ENCODE measurements at places on chromosomes 7 and 10.

GRCh38 chr10:71185209-71185608 is 27.2 kb upstream of the UNC5B start:
- no peak for DNase-seq

- no peak for DNase-seq
Observed at GRCh38 chr7:44891791-44892190, 6.5 kb upstream of the PURB start.

- DNase-seq = no peak
Observed at GRCh38 chr7:115271332-115272235, 349.7 kb downstream of the MDFIC start.

GRCh38 chr7:23383225-23383624 is 84.1 kb downstream of the MALSU1 start:
- no peak for DNase-seq

GRCh38 chr10:92156874-92157773 is 133.8 kb downstream of the CPEB3 start:
- DNase-seq = no peak

- no peak for DNase-seq
Observed at GRCh38 chr10:77643795-77644468, 6.3 kb upstream of the KCNMA1 start.

- no peak for DNase-seq
Observed at GRCh38 chr7:70696201-70696754, 435.7 kb upstream of the GALNT17 start.

- DNase-seq = no peak
Observed at GRCh38 chr7:154911862-154912455, 91.0 kb downstream of the PAXIP1 start.

DNA sequence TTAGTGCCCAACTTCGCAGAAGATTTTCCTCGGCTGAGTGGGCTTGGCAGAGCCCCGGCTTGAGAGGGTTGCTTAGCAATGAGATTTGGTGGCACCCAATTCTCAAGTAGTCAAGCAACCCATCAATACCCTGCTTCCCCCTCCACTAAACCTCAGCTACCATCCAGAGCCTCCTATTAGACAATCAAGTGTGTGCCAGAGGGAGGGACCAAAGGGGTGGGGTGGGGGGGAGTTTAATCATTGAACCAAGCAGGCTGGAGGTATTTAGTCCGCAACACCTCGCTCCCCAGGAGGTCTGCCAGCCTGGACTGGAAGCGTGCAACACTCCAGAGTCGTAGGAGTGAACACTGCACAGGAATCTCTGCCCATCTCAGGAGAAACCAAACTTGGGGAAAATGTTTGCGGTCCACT is at the start of gene HKDC1:
Gene HKDC1 (plus strand): TSS at position 292 of the 411 bp plus-strand sequence. CDS start 104 bp downstream, at position 396.
- DNase-seq = no peak

- no peak for DNase-seq
Observed at GRCh38 chr10:88989824-88990383, 694 bp upstream of the FAS start.

DNA sequence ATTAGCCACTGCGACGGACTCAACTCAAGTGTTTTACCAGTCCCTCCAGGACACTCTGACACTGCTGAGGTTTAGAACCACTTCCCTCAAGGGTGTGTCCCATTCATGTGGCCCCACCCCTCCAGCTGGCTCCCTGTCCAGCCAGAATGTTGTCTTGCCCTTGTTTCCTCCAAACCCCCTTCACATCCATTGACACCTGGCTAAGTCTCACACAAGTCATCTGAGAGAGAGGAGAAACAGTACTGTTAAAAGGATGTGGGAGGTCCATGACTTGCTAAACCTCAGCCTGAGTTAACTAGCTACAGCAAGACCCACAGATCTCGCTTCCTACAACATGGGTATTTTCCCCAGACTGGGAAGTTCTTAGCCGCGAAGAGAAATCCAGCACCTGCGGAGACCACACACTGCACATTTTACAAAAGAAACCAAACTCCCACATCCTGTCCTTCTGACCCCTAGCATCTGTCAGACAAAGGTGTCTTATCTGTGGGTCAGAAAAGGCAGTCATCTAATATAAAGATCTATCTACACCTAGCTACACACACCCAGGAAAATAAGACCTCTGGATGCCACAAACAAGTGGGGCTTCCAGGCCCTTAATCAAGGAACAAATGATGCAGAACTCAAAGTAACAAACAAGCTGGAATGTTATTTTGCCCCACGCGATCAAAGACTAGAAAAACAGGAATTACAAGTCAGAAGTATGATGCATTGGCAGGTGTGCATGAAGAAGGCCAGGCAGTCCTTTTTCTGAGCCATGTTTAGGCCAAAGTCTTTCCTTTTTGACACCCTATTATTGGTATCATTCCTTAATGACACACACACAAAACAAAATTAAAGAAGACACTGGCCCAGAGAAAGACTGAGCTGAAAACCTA is 13.9 kb downstream of the OSBPL3 start:
- DNase-seq = no peak

DNA sequence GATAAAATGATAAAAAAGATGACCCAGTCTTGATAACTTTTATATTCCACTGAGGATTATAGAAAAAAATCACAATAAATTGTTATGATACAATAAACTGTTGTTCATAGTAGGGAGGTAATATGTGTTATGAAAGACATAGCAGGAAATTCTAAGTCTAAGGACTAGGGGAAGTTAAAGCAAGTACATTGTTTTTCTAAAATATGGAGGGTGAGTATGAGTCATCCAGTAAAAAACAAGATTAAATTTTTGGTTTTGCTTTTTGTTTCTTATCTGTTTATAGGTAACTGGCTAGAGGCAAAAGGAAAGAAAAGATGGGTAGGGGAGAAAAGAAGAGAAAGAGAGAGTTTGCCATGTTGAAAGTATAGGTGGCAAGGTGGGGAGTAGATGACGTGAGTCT is 188.4 kb downstream of the POLR1F start:
- no peak for DNase-seq

All from stimulated activated CD8-positive, alpha-beta memory T cell treated with anti-CD3 and anti-CD28 coated beads, Interleukin-2, amount 100 ng/mL, for 1 hour (primary cell).